ENCODE measurements at places on chromosomes 1 and 21.
A peak's percentile ranks its signal among the peaks of the same experiment; 100 is the strongest.

DNA sequence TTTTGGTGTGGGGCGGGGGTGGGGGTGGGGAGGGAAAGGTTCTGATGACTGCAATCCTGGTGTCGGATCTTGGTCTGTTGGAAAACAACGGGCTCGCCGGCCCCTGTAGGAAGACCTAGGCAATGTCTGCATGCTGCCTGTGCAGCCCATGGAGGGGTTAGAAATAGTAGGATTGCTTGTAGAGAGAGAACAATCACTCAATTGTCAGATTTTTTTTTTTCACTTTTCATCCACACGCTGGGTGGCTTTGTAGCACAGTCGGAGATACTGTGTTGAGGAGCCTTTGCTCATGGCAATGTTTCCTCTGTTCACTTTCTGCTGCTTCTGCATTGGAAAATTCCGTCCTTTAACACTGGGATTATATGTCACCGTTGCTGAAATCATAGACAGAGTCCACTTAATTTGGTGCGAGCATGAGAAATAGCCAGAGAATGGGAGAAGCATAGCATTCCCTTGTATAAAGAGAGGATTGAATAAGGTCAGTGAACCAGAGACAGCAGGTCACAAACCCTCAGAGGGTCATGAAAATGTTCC, 107.5 kb downstream of the MRPS6 start:
- DNase-seq, result no peak

- DNase-seq, result peak; percentile 95
These were observed 153.4 kb downstream of the ETS2 start for GRCh38 chr21:38958940-38959691.

- no peak for DNase-seq
These were observed 70.7 kb downstream of the KCNJ6 start for GRCh38 chr21:37845535-37845934.

GRCh38 chr21:42590431-42591131, 62.8 kb upstream of the PDE9A start:
- DNase-seq, result no peak

DNA sequence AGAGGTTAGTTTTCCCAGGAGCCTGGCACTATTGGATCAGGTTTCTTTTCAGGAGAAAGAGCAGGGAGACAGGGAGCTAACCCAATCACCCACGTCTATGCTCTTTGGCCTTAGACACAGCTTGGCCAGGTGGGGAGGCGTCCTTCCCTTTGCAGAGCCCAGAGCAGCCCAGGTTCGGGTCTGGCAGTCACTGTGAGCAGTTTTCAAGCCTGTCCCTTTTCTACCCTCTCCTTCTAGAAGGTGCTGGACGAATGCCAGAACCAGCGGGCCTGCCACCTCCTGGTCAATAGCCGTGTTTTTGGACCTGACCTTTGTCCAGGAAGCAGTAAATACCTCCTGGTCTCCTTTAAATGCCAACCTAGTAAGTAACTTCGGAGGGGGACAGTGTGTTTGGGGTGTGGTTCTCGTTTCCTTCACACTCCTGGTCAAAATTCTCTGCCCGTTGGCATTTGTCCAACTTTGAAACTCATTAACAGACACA, 44.9 kb downstream of the EVA1C start:
- peak; percentile 58 for DNase-seq

GRCh38 chr1:180444522-180444921, 57.9 kb downstream of the ACBD6 start:
- DNase-seq, result no peak

DNA sequence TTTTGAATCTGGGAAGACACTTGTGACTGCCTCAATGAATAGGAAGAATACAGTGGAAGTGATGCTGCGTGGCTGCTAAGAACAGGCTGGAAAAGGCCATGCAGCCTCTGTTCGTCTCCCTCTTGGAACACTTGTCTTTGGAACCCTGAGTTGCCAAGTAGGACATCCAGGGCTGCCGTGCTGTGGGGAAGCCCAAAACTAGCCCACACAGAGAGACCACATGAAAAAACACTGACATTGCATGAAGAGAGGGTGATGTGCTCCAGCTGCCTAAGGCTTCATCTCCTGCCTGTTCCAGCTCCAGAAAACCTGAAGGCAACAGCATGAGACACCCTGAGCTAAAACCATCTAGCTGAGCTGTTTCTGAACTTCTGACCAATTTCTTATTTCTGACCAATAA, 61.1 kb upstream of the GNG4 start:
- DNase-seq, result no peak

GRCh38 chr1:218546314-218546713, 201.2 kb downstream of the TGFB2 start:
- peak; percentile 45 for DNase-seq

- DNase-seq, result peak; percentile 0
These were observed 515.5 kb downstream of the BRINP3 start for GRCh38 chr1:189962181-189962580.

- DNase-seq, result peak; percentile 33
These were observed 56.5 kb downstream of the GALNT2 start for GRCh38 chr1:230123280-230124185.

GRCh38 chr21:39048574-39048973, 134.7 kb downstream of the PSMG1 start:
- peak; percentile 82 for DNase-seq

- DNase-seq, result peak; percentile 5
These were observed 124.5 kb downstream of the IGSF21 start for GRCh38 chr1:18232052-18232451.

- DNase-seq, result peak; percentile 66
These were observed 78.9 kb downstream of the SLC66A1 start for GRCh38 chr1:19390901-19391595.

DNA sequence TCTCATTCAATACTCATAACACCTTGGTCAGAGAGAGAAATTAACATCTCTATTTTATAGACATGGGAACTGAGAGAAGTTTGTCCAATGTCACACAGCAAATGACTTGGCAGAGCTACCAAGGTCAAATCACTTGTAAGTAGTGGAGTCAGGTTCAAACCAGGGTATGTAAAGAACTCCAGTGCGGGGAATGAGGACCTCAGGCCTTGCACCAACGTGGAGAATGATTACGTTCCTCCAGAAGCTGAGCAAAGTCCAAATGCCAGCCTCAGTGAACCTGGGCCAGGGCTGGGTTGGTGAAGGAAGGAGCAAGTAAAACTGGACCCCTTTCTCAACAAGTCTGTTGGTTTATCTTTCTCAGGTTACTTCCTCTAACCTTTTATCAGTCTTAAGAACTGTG, 1.8 kb upstream of the CSF1 start:
- DNase-seq, result no peak

DNA sequence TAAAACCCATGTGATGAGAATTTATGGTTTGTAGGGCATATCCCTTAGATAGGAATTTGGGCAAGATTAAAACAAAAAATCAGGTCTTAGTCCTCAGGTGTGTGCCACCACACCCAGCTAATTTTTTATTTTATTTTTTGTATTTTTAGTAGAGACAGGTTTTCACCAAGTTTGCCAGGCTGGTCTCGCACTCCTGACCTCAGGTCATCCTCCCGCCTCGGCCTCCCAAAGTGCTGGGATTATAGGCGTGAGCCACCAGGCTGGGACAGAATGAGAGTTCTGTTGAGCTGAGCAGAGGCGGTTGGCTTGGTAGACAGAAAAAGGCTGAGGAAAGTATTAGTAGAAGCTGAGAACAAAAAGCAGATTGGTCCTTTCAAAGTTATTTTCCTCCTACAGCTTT, 43.8 kb upstream of the EDARADD start:
- DNase-seq, result no peak

DNA sequence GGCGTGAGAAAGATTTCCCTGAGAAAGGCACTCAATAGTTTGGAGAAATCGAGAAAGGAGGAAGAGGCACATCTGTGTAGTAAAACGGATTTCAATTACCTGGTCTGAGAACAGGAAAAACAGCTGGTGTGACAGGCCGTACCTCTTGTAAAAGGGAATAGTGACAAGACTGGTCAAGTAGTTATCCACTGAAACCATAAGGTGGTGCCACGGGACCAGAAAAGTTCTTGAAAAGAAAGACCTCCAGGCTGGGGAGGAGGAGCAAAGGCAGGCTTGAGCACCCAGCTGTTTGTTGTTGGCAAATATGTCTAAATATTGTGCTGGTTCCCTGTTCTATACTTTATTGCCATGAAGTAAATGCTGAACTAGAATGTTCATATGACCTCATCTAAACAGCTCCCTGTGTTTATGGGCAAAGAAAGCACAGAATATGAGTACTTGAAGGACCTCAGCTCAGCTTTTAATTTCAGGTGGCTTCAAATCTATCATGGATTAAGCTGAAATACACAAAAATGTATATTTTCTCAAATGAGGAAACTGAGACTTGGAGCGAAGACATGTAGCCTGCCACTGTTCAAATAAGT, 4.0 kb downstream of the HAO2 start:
- DNase-seq, result peak; percentile 42

- peak; percentile 42 for DNase-seq
These were observed 187.7 kb upstream of the LMO4 start for GRCh38 chr1:87140831-87141540.

- DNase-seq, result peak; percentile 0
These were observed 417.3 kb downstream of the USH2A start for GRCh38 chr1:216005916-216006315.

GRCh38 chr1:117689997-117690625, 84.3 kb downstream of the TENT5C start:
- DNase-seq, result no peak

GRCh38 chr1:162235241-162235800, 141.3 kb downstream of the SPATA46 start:
- peak; percentile 22 for DNase-seq

DNA sequence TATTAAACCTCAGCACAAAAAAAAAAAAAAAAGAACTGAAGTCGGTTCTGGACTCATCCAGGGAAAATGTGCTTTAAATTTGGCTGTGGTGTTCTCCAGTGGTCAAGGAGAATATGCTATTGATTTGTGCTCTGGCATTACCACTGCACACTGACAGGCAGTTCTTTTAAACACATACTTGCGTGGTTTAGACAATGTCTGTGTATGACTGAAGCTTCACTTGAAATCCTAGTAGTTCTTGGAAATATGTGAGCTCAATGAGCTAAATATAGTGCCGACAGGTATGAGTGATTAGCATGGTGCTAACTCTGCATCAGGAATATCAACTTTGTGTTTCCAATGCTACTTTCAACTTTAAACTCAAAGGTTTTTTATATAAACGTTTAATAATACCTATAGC, 415.6 kb downstream of the SMYD3 start:
- DNase-seq, result no peak

DNA sequence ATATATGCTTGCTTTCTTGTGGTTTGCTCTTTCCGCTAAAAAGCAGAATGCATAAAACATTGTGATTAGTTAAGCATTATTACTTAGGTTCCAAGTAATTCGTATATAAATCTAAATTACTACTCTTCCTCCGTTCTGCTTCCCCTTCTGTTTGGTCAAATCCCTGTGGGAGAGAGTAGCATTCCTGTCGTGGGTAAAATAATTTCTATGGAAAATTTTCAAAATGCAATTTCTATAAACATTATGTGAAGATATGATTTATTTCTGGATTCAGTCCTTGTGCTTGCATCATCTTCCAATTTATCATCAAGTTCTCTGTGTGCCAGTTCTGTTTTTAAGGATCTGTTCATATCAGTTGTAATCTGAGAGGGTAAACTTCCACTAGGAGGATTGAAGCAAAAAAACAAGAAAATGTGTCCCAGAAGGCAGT, 7.2 kb upstream of the WARS2 start:
- peak; percentile 57 for DNase-seq

DNA sequence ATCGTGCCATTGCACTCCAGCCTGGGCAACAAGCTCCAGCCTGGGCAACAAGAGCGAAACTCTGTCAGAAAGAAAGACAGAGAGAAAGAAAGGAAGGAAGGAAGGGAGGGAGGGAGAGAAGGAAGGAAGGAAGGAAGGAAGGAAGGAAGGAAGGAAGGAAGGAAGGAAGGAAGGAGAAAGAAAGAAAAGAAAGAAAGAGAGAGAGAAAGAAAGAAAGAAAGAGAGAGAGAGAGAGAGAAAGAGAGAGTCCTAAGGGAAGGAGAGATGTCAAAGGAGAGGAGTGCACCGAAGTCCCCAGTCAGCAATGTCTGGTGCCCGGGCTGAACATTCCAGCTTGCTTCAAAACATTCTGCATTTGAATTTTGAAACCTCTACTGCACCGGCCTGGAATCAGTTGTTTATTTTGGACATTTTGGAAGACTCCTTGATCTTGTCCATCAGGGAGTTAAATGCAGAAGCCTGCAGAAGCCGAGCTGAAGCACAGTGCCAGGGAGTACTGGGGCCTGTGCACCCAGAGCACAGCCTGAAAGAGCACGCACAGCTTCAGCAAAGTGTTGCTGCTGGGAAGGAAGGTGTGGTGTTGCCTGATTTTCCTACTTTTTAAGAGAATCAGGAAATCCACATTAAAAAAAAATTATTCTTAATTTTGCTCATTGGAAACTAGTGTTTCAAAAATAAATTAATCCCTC, 3.7 kb upstream of the IGSF3 start:
- DNase-seq, result no peak

GRCh38 chr1:43232074-43232473, 37.7 kb upstream of the TMEM125 start:
- peak; percentile 84 for DNase-seq

DNA sequence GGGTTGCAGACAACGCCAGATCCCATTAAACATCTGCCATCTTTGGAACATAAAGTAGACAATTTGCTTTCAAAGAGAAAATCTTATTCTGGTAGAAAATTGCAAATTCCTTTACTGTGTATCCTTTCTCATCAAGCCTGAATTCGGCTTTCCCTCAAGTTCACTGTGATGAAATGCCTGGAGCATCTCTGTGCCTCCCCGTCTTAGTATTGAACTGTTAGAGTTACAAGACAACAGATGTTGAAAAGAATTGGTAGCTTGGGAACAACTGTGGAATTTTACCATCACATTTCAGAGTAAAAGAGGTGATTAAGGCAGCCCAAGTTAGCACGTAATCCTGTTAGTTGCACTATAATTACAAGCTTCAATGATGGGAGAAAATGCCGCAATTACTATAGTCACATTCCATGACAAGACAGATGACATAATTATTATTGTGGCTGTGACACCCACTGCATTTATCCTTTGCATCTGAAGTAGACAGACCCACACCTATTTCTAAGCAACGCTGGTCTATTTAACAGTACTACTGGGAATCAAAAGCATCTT, 54.4 kb upstream of the B3GALNT2 start:
- DNase-seq, result no peak

DNA sequence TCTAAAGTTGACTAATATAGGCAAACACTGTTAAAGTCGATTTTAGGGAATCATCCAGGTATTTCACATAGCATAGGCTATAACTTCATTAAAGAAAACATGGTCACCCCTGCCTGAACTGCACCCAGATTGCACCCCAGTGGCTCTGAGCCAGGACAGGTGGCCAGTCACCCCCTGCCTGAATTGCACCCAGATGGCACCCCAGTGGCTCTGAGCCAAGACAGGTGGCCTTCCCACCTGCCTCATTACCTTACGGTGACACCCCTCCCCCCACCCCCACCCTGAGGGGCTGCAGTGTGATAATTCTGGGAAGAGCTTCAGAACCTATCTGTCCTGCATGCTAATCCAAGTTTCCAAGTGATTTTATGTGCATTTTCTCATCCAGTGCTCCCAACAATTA, 78.9 kb downstream of the DSCAM start:
- DNase-seq, result no peak

GRCh38 chr1:232965124-232965911, 14.9 kb downstream of the NTPCR start:
- no peak for DNase-seq
